Activated T-helper 1 cell treated with Interleukin-2 at 50 U/mL for 16 hours (primary cell): ENCODE measurements at places on chromosomes 12 and 14.

- no peak for DNase-seq
Measured at GRCh38 chr12:68056300-68056699, 67.1 kb downstream of the IFNG-AS1 start.

- DNase-seq: no peak
Measured at GRCh38 chr12:72141381-72141780, 130.8 kb upstream of the TRHDE start.

DNA sequence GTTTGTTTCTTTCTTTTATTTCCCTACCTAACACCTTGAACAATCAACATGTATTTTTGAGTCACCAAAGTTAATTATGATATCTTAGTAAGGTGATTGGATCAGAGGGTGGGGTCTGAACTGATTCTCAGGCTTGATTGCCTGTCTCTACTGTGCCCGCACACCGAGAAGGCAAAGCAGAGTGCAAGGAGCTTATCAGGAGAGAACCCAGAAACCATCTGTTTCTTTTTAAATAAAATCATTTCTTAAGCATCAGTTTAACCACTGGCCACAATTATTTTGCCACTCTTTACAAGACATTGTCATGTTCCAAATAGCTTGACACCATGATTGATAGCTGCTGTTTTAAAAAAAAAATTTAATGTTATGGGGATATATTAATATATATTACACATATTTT, 3.1 kb downstream of the GARIN2 start:
- DNase-seq: no peak

DNA sequence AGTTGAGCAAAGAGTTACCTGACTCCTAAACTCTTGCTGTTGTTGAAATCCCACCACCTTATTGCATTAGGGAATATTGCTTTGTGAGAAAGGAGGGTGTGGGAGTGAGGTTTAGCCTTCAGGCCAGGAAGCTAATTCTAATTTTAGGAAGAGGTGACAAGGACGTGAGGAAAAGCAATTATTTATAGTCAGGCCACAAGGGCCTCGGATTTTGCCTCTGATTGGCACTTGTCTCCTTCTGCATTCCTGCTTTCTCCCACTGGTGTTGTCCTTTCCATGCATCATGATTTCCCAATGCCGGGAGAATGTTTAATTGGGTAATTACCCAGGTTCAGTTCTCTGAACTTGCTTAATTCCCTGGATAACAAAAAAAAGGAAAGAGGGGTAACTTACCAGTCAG, 37.9 kb upstream of the SLC38A2 start:
- DNase-seq: no peak

- DNase-seq: no peak
Measured at GRCh38 chr14:60166142-60166541, 944 bp upstream of the DHRS7 start.

- no peak for DNase-seq
Measured at GRCh38 chr12:102960766-102961465, 3.4 kb downstream of the ASCL1 start.

- DNase-seq: no peak
Measured at GRCh38 chr12:124286414-124286813, 8.5 kb upstream of the RFLNA start.

GRCh38 chr12:26867080-26867479, 34.1 kb upstream of the ITPR2 start:
- DNase-seq: no peak

GRCh38 chr12:43648636-43649035, 96.6 kb upstream of the ADAMTS20 start:
- no peak for DNase-seq

GRCh38 chr12:49825971-49826421, 2.2 kb downstream of the NCKAP5L start:
- DNase-seq: no peak

DNA sequence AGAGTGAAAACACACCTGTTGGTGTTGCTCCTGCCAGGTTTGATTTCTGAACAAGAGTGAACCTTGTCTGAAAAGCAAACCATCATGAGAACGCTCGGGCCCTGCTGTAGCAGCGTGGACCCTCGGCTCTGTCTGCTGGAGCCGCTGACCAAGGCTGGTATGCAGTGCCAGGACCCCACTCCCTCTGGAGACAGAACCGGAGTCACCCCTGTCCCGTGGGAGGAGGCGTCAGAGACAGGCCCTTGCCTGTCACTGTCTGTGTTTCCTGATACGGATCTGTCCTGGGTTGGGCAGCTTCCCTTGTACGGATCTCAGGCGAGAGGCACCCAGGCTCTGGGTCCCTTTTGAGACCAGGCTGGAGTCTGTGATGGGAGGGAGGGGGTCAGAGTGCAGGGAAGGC, 111.6 kb downstream of the ADGRD1 start:
- DNase-seq: no peak

DNA sequence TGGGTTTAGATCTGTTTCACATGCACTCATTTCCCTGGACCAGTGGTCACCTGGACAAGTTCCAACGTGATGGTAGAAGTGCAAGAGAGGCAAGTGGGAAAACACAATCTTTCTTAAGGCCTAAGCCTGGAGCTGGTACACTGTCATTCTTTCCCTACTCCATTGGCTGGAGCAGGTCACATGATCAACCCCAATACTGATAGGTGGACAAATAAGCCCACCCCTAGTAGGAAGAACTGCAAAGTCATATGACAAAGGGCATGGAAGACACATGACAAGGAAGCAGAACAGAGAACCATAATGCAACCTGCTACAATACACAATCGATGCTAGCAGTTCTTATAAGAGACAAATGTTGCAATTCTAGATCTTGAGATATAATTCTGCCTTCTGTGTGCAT, 66.3 kb downstream of the SRRM4 start:
- no peak for DNase-seq

- DNase-seq: no peak
Measured at GRCh38 chr12:16600525-16600924, 5.4 kb downstream of the LMO3 start.

DNA sequence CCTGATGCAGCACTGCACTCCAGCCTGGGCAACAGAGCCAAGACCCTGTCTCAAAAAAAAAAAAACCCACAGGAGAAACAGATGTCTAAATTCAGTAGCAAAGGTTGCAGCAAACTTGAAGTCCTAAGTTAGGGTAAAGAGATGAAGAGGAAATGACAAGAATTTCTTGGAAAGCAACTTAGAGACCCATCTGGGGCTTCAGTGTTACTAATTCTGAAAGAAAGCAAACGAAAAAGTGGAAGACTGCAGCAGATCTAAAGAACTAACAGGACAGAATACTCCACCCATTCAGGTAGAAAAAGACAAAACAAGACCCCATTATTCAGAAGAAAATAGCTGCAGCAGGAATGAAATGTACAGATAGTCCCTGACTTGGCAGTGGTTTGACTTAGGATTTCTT, 31.9 kb downstream of the RESF1 start:
- no peak for DNase-seq

GRCh38 chr14:68660495-68660894, 132.4 kb downstream of the ZFP36L1 start:
- DNase-seq: no peak

- DNase-seq: no peak
Measured at GRCh38 chr14:24817212-24818057, 183.4 kb upstream of the GZMB start.

- no peak for DNase-seq
Measured at GRCh38 chr12:14408208-14408607, 42.7 kb downstream of the ATF7IP start.
